ENCODE measurements at places on chromosomes 1 and 21.

- DNase-seq = no peak
Observed at GRCh38 chr1:38605063-38605462, 254.5 kb downstream of the RRAGC start.

GRCh38 chr1:14543191-14543840, 55.2 kb upstream of the KAZN start:
- DNase-seq = no peak

DNA sequence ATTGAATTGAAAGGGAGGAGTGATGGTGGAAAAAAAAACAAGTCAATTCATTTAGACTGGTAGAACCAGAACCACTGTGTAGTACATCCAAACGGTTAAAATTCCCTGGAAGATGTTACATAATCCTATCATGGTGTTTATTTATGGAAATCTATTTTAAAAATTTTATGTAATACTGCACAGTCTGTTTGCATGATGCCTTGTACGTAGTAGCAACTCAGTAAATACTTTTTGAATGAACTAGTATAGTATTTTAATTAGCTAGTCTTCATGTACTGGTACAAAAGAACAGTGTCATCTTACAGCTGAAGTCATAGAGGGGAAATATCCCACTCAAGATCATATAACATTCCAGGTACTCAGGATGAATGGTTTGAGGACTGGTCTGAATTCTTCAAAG, 27.0 kb upstream of the IER5 start:
- no peak for DNase-seq

- DNase-seq = peak; percentile 98
Observed at GRCh38 chr1:226677027-226678020, 61.8 kb downstream of the ITPKB start.
